Omental fat pad (tissue), 4 donors: ENCODE measurements at places on chromosomes 7 and 10. TPM values are rescaled to one million over a fixed set of nuclear protein-coding genes. Genes with fewer than 3 reads are reported as not detected.

- DNase-seq, result no peak
These were observed 12.9 kb upstream of the KCND2 start for GRCh38 chr7:120260111-120260510.

GRCh38 chr10:76291885-76292284 is 860.5 kb downstream of the LRMDA start:
- DNase-seq, result no peak

DNA sequence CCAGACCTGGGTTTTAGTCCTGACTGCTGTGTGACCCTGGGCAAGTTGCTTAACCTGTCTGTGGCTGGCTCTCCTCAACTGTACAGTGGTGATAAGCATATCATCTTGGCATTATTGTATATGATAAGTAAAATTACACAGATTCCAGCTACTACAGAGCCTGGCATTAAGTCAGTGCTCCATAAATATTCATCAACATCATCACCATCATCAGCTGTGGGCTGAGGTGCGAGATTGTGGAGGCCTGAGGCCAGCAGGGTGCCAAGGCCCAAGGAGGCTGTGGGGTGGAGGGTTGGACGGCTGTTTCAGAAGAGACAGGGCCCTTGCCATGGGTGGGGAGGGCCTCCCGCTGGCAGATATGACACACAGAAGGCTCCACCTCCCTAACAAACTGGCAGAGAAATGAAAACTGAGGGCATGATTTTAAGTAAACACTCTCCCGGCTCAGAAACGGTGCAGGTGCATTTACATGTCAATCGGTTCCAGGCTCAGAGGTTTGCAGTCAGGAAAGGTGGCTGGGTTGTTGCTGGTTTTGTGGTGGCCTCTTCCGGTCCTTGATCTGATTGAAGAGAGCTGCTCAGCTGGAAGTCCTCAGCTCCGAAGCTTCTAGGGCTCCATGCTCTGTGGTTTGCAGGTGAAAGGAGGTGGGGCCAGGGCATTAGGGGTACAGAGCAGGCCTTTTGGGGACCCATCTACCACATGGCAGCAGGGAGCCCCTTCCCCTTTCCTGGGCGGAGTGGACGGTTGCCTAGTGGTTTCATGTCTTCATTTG is 10.2 kb downstream of the CRYGN start:
- no peak for DNase-seq

DNA sequence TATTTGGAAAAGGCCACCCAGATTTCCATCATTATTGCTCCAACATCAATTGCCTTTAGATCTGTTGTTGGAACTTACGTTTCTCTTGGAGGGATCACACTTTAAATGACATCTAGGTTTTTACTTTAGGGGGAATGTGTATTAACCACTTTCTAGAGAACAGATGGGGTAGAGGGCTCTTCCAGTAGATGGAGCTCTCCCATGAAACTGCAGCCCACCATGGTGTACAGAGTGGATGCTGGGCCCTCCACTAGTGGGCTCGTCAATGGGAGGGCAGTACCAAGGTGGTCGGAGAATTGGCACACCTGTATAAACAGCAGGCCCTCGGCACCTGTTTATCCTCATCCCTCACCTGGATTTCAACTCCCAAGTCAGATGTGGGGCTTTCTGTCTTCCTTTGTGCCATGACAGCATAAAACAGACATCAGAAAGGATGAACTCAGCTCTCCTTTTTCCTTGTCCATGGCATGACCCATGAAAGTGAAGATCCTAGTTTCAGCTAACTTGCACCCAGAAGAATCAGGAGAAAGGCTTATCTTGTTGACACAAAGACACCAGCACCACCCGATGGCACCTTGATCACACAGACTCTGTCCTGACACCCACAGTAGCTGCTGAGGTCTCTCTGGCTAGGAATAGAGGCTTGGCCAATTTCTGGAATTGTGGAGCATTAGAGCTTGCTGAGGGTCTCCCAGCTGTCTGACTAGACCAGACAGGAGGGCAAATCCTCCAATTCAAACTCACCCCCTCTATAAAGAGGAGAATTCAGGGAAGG is 150.5 kb downstream of the CYP26A1 start:
- no peak for DNase-seq

DNA sequence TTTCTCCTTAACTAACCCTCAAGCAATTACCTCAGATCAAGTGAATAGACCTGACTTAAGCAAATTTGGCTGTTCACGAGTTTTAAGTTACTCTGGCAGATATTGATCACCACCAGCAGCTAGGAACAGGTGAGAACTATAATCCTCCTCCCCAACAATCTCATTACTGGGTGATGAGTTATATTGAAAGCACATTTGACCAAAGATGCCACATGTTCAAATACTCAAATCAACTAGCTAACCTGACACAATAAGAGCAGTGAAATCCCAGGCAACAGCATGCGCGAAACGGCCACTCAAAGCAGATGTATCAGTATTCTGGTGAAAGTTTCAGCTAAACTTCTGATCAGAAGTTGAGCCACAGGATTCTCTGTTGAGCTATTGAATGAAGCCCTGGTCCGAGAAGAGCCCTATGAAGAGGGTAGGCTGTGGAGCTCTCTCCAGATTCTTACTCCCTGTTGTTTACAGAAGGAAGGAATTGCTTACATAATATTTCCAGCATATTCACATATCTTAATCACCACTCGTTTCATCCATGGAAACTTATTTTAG is 52.6 kb downstream of the CAV1 start:
- no peak for DNase-seq

SFXN2 gene
- 5.5 TPM for total RNA-seq

GRCh38 chr10:122779924-122780323 is 65.7 kb downstream of the CUZD1 start:
- DNase-seq, result no peak

DNA sequence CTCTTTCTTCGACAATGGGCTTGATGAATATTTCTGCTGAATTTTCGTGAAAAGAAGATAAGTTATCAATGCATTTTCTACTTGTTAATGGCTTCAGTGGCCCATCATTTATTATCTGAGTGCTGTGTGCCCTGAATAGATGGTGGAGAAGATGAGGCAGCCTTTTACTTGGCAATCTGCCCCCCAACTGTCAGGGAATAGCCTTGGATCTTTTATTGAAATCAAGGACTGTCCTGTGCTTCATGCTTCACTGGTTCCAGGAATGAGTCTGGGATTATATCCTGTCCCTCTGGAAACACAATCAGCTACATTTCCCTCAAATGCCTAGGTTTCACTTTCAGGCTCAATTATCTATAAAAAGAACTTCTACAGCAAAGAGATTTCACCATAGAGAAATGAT is 75.9 kb upstream of the NXPH1 start:
- DNase-seq, result no peak

- DNase-seq, result no peak
These were observed 231.6 kb downstream of the TEX36 start for GRCh38 chr10:125451319-125451718.

- no peak for DNase-seq
These were observed 5.1 kb downstream of the AKR1E2 start for GRCh38 chr10:4831091-4831490.

- DNase-seq, result no peak
These were observed 43.0 kb downstream of the TNS3 start for GRCh38 chr7:47538846-47539311.

- no peak for DNase-seq
These were observed at the start of gene C1QL3 for GRCh38 chr10:16521311-16522016. Gene C1QL3, minus strand, starts transcription at chr10:16521879. Its CDS starts 814 bp downstream, at chr10:16521065.

DNA sequence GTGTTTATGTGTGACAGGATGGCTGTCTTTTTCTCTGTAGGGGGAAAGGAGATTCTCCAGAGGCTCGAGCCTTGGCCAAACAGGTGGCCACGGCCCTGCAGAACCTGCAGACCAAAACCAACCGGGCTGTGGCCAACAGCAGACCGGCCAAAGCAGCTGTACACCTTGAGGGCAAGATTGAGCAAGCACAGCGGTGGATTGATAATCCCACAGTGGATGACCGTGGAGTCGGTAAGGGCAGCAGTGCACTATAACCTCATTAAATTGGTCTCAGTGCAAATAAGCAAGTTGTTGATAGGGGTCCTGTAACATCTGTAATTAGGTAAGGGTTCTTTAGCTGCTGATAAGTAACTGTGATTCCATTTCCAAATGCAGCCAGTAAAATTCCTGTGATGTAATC is 56.4 kb downstream of the AP3M1 start:
- DNase-seq, result no peak

- DNase-seq, result no peak
These were observed 765.6 kb upstream of the GHITM start for GRCh38 chr10:83373671-83374070.

- no peak for DNase-seq
These were observed 38.6 kb downstream of the TRIL start for GRCh38 chr7:28919510-28919909.

- no peak for DNase-seq
These were observed 72.8 kb upstream of the MPP7 start for GRCh38 chr10:28375399-28376354.

GRCh38 chr10:6702030-6702429 is 122.0 kb upstream of the PRKCQ start:
- no peak for DNase-seq

TUBAL3 gene
- total RNA-seq, result not detected

DPP6 gene
- 1.8 TPM for total RNA-seq

TWIST1 gene
- total RNA-seq, result 8.9 TPM

DNA sequence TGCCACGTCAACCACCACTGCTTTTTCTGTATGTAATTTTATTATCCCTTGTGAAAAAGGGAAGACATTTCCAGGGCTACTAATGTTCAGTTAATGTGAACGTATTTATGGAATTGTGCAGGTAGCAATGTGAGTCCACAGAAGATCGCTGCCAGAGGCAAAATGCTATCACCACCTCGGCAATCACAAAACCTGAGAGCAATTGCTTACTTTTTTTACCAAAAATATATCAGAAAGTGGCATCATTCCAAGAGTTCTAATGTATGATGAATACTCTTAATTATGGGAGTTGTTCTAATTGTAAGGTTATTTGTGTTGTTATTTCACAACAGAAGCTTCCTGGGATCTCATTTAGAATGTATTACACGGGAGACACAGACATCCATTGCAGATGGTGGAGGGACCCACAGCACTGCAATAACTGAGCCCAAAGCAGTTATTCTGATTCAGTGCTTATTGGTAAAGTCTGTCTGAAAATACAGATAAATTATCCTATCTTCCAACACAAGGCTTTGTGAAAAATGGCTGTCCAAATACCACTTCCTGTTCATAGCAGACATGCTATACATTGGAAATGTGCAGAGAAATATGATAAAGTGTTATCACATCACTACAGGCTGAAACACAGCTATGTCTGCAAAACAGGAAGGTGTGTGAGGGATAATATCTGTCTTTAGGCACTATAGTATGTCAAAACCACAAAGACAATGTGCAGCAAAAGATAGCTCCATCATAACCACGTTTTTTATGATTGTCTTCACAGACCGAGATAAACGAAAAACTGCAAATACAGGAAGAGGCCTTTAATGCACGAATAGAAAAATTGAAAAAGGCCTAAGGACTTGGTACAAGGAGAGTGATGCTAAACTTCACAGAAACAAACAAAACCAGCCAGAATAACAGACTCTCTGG is 102.7 kb downstream of the CABCOCO1 start:
- DNase-seq, result no peak

PIP gene
- total RNA-seq, result not detected

DNA sequence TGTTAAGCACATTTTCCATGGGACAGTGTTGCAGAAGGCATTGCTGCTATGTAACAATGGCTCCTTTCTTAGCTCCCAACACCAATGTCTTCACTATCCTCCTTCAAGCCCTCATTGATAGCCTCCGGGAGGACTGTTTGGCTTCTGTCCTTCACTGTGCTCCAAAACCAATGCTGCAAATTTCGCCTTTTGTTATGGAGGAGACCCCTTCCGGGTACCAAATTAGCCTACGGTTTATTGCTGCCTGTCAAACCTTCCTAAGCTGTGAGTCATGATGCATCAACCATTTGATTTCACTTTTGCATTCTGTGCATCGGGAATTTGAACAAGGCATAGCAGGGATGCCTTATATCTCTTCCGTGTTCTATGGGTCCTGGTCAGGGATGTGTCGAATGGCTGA is 432.9 kb downstream of the GATA3 start:
- DNase-seq, result no peak

DNA sequence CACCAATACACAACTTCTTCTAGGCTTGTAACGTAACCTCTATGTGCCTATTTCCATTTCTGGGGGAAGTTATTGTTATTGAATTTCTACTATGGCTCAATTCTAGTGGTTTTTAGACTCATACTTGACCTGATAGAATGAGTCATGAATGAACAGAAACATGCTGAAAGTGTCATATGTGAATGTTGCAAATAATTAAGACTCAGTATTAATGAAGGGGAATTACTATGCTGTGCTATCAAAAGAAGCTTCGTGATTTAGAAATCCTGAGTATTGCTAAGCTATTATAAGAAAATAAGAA is 135.1 kb upstream of the ZWINT start:
- no peak for DNase-seq

GRCh38 chr10:9219860-9220259 is 1165.4 kb downstream of the GATA3 start:
- DNase-seq, result no peak

- DNase-seq, result no peak
These were observed 307.3 kb downstream of the IPMK start for GRCh38 chr10:57960406-57960805.

GRCh38 chr10:75599875-75600648 is 168.6 kb downstream of the LRMDA start:
- DNase-seq, result no peak

DNA sequence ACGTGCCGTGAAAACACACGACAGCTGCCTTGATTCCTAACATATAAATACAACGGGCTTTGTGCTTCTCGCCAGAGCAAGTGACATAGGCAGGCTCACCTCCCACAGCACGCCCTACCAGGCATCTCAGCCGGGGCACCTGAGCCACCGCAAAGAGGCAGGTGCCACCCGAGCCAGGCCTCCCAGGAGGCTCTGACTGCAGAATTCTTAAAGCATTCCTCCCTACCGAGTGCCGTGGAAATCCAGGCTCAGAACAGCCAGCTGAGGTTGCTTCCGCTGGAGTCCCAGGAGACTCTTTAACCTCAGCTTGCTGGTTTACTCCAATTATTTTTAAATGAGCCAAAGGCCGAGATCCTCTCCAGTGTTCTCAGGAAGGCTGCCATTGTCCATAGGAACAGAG is 206.5 kb downstream of the USP6NL start:
- DNase-seq, result no peak

CYP3A4 gene
- not detected for total RNA-seq
